Stimulated activated naive CD4-positive, alpha-beta T cell treated with Interleukin-2 at 50 U/mL for 16 hours (primary cell): ENCODE measurements at places on chromosomes 5 and 9.

DNA sequence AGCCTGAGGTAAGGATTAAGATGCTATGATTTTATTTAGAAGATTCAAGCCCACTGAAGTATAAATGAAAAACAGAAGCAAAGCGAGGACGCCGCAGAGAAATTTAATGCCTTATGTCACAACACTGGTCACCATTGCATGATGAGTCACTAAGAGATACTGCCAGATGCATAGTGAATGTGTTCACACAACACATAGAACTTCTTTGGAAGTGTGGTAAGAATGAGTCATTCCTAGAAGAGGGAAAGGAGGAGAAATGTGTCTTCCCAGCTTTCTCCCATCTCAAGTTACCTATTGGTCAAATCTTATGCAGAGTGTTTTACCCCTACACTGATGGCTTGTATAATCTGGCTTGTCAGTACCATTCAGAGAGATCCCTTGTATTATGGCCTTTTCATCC is 465.3 kb upstream of the ARRDC3 start:
- DNase-seq = no peak

DNA sequence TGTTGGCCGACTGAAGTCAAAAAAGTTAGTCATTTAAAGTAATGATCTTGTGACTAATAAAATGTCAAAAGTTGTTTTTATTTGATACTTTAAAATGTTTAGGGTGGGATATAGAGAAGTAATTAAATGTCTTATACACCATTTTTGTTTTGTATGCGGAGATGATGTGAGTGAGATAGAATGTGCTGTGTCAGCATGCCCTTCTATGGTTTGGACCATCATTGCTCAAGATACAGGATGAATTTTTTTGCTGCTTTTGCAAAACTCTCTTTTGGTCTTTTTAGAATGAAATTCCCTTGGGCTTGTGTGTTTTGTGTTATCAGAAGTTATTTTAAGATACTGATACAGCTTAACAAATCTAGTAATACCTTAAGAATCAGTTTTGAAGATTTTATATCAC is 12.5 kb downstream of the SRFBP1 start:
- DNase-seq = no peak

- no peak for DNase-seq
Observed at GRCh38 chr5:6483880-6484382, 35.3 kb downstream of the UBE2QL1 start.

GRCh38 chr9:79662537-79662956 is 90.8 kb downstream of the TLE4 start:
- DNase-seq = no peak

- no peak for DNase-seq
Observed at GRCh38 chr9:112747094-112747493, 3.5 kb upstream of the SNX30 start.

DNA sequence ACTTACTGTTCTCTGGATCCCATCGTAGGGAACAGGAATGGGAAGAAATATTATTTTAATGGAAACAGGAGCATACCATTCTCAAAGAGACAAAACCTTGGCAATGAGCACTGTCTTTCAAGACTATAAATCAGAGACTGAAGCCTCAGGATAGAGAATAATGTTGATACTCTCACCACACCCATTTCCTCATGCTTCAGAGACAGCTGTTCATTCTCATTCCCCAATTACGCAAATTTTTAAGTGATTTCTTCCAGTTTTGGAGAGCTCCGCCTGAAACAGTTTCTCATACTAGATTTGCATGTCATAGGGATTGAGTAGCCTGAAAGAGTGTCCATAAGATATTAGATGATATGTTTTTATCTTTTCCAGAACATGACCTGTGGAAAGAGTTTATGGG is 290.5 kb upstream of the RASA1 start:
- DNase-seq = no peak

GRCh38 chr9:78676623-78677022 is 379.7 kb downstream of the PSAT1 start:
- no peak for DNase-seq

DNA sequence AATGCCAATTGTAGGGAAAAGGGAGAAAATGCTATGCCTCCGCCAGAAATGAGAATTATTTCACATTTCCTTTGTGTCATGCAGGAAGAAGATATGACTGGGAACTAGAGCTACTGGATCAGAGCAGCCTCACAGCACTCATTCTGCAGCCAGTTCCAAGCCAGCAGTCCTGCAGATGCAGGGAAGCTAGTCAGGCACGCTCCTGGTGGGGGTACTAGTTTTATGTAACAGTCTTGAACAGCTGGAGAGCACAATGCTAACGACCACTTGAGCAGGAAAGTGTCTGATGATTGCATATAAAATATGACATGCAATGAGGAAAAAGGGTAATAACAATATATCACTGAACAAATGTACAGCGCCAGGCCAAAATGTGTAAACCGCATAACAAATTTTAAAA is 21.7 kb downstream of the CDH10 start:
- DNase-seq = no peak

DNA sequence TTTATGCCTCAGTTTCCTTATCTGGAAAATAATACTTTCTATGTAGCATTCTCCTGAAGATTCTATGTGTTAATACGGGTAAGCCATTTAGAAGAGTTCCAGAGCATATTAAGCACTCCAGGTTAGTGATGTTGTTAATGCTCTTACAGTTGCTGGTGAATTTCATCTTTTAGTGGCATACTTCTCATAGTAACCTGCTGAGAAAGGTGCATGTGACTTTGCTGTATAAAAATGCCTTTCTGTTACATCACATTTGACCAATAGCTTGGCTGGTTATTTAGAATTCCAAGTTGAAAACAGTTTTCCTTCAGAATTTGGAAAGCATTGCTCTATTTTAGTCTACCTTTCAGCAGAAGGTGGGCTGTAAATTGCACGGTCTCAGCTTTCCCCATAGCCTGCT is 27.2 kb downstream of the GCNT1 start:
- DNase-seq = no peak
